ENCODE measurements at places on chromosomes 11 and 22. TPM values are rescaled to one million over a fixed set of nuclear protein-coding genes. Genes with fewer than 3 reads are reported as not detected.

- DNase-seq: no peak
Observed at GRCh38 chr22:36327922-36328551, 59.7 kb downstream of the MYH9 start.

The LMNTD2 gene
- 3.4 TPM for total RNA-seq

GRCh38 chr11:72520815-72521214, 86.5 kb upstream of the CLPB start:
- no peak for DNase-seq

- no peak for DNase-seq
Observed at GRCh38 chr11:29005401-29005980, 897.3 kb downstream of the METTL15 start.

DNA sequence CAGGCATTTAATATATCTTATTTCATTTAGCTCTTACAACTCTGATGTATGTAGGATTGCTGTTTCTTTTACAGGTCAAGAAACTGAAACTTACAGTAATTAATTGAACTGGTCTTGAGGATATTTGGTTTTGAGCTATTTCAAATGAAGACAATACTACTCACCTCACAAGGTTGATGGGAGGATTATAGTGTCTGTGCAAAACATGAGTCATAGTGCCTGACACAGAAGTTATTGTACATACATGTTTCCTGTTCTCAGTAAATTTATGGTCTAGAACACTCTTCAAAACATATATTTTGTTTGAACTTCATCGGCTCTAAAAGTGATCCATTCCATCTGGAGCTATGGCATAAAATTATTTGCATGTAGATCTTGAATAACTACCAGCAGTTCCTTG, 61.9 kb downstream of the CECR2 start:
- no peak for DNase-seq

DNA sequence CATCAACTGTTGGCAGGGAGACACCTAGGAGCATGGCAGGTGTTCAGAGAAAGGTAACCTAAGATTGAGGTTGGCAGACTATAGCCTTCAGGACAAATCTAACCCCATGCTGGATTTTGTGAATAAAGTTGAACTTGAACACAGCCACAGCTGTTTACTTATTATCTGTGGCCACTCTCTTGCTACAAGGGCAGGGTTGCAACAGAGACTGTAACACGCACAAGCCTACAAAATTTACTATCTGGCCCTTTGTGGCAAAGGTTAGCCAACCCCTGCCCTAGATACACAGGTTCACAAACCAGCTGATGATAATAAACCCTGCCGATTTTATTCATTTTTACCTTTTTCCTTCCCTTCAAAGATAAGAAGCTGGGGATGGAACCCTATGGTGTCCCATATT, 2.5 kb downstream of the THYN1 start:
- no peak for DNase-seq

DNA sequence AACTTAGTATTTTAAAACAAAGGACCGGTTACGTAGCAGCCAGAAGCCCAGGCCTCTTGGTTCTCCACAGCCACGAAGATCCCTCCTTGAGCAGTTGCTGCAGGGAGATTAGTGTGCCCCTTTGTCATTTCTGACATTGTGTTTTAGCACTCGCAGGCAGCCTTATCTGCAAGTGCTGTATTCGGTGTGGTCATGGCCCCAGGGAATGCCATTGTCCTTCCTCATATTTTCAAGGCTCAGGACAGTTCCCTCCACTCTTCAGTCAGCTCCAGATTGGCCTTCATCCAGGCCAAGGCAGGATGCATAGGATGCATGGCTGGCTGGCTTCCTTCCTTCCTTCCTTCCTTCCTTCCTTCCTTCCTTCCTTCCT, 88.5 kb downstream of the ZBTB16 start:
- DNase-seq: no peak

- no peak for DNase-seq
Observed at GRCh38 chr11:76253416-76253815, 47.1 kb upstream of the WNT11 start.

The APOBEC3A gene
- total RNA-seq: not detected

DNA sequence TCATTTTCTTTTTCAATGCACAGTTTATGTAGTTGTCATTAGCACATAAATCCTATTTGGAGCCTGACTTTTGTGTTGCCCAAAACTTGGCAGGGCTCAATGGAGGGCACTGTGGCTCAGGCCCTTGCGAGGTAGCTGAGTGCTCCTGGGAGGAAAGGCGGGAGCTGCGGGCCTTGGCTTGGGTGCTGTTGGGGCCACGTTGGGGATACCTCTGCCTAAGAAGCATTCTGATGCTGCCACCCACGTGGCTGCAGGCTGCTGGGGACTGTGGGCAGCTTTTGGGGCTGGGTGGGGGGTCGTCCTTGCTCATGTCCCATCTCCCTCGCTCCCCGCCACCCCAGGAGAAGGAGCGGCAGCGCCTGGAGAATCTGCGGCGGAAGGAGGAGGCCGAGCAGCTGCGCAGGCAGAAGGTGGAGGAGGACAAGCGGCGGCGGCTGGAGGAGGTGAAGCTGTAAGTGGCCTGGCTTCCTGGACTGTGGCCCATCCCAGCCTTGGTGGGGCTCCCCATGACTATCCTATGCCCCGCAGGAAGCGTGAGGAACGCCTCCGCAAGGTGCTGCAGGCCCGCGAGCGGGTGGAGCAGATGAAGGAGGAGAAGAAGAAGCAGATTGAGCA, 20.9 kb downstream of the INCENP start:
- DNase-seq: no peak

- no peak for DNase-seq
Observed at GRCh38 chr11:70032943-70033710, 45.0 kb upstream of the ANO1 start.

DNA sequence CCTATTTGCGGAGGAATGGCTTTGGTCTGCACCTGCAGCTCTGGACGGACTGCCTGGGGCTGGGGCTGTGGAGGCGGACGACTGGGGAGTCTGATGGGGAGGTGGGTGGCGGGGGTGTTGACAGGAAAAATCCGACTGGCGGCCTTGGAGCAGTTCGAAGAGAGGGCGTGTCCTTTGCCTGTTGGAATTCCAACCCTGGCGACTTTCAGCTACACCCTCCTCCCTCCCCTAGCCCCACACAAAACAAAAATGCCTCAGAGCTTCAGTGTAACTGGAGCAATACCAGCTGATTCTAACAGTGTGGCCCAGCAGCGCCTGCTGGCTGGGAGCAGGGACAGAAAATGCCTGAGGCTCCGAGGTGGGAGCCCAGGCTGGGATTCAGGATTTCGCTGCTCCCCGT, 85.4 kb downstream of the ATXN10 start:
- no peak for DNase-seq

The DAGLA gene
- 0.45 TPM for total RNA-seq

GRCh38 chr22:22161924-22162851, 82.4 kb upstream of the VPREB1 start:
- no peak for DNase-seq

DNA sequence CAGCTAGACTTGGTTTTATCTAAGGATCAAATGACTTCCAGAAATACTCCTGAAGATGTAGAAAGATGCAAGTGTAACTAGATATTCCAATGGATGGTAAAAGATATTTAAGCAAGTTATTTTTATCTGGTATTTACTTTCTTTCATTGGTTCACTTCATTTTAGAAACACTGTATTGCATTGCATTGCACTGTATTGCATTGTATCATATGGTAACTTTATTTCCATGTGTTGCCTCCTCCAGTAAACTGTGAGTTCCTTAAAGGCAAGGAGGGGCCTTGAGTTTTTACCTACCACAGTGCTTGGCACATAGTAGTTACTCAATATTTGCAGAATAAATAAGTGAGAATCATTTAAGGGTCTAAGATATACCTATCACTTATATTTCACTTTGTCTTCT, 31.8 kb upstream of the FLI1 start:
- no peak for DNase-seq

DNA sequence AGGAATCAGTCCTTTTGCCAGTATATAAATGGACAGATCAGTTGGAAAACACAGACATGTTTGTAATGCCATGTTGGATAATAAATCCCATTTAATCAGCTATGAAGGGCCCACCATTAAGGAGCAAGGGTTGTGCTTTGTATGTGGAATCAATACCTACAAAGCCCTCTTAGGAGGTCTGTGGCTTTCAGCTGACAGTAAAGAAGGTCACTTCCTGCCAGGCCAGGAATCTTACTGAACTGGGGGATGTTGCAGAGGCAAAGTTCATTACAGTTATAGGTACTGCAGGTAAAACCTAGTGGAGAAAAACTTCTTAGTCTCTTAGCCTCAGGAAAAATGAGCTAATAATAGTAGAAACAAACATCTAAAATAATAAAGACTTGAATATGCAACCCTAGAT, 129.5 kb downstream of the FAM76B start:
- no peak for DNase-seq

DNA sequence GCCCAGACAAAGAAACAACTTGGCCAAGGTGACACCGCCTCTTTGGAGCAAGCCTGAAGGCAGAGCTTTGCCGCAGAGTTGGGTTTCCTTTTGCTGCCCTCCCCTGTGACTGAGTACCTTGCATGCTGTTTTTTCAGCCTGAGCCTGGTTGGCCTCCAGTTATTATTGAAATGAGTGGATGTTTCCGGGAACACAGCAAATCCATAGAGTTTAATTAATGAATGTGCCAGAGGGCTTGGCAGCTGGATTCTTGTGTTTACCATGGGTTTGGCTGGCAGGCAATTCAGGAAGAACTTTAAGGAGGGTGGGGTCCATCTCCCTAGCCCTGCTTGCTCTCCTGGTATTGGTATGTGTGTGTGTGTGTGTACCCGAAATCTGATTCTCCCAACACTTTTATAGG, 65.6 kb upstream of the CRYBB3 start:
- DNase-seq: no peak

- DNase-seq: no peak
Observed at GRCh38 chr11:131943295-131943694, 572.9 kb downstream of the NTM start.

DNA sequence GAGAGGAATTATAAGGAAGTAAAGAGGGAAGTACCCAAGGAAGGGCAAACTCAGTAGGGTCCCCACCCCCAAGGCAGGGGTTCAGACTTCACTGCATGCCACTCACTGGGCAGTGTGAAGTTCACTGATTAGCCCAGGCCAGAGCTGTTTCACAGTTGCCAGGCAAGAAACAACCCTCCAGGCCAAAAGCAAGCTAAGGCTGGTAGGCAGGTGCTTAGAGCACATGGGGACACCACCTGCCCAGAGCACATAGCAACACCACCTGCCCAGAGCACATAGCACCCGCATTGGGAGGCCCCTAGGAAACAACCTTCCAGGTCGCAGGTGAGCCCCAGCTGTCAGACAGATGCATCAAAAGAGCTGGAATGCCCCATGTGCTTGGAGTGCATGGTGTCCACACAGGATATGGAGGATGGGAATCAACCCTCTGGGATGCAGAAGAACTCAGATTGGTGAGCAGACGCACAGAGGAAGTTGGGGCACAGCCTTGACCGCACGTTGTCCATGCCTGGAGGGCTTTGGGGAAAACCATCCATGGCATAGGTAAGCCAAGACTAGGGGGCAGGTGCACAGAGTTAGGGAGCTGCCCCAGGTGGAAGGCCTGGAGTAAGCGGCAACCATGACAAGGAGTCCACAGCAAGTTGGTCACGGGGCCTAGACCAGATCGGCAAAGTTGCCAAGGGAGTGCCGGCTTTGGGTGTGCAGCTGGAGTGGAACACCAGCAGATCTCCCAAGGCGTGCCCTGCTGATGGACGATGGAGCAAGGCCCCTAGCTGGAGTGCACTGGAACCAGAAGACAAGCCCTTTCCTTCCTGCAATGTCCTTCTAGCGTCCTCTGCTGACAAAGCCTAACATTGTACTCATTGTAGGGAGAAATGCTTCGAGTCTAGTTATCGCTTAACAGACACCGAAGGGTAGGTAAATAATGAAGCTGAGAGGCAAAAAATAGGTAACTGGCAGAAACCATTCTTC, 7.8 kb upstream of the TMEM216 start:
- no peak for DNase-seq

DNA sequence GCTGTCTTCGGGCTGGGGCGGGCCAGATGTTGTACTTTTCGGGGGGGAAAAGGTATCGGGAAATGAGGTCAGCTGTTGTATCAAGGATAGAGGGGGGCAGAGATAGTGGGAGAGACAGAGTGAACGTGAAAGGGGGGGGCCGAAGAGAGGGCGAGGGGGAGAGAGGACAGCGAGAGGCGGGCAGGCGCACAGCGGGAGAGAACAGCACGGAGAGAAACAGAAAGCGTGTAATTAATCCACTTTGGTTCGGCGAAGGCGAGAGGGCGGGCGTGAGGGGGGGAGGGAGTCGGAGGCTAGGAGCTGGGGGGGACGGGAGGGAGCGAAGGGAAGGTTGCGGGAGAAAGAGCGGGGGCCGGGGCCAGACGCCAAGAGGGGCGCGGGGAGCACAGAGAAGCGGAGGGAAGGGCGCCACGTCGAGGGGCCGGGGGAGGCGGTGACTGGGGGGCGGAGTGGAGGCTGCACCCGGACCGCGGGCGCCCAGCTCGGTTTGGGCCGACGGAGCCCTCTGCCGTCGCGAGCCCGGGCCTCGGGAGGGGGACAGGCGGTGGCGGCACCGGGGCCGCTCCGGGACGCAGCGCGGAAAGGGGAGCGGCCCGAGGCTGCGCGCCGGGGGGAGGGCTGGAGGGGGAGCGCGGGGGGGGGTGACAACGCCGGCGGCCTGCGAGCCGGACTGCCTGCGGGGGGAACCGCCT, 612 bp downstream of the IGF2 start:
- no peak for DNase-seq

- DNase-seq: peak; percentile 65
Observed at GRCh38 chr22:39514373-39514973, 5.9 kb upstream of the ATF4 start.

The UBQLNL gene
- 0.45 TPM for total RNA-seq

The KCNJ11 gene
- total RNA-seq: 0.64 TPM

The PNPLA5 gene
- total RNA-seq: not detected

DNA sequence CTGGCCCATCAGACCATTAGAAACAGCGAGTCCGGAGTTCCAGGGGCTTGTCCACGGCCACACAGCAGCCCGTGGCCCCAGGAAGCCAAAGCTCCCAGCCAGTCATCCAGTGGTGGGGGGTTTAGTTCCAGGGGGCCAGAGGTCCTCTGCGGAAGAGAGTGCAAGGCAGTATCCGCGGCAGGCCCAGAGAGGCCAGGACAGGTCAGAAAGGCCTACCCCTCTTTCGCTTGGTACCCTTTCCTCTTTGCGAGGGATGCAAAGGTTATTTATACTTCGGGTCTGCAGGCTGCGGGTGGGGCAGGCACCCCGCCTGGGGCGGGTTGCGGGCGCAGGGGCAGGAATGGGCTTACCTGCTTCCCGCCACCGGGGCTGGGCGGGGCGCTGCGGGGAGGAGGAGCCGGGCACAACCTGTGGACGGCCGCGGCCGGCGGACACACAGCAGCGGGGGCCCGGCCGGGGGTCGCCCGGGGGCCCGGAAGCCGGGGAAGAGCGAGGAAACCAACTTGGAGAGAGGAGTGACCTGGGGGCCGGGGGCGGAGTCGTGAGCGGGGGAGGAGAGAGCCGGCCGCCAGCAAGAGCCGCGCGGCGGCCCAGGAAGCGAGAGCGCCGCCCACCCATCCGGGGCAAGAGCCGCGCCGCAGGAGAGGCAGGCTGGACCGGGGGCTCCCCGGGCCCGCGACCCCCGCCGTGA, at the start of gene SH3BP1:
Gene SH3BP1 (plus strand): TSS at position 600 of the 691 bp plus-strand sequence. CDS start 119 bp downstream, outside the sequence.
- DNase-seq: peak; percentile 73

- no peak for DNase-seq
Observed at GRCh38 chr11:2423157-2424025, 20.9 kb downstream of the TRPM5 start.
